ENCODE measurements at places on chromosomes 12 and 14.

GRCh38 chr12:62375603-62376002 lies 91.0 kb upstream of the MON2 start:
- DNase-seq: no peak

GRCh38 chr12:3959799-3960560 lies 86.8 kb upstream of the PARP11 start:
- DNase-seq: no peak

GRCh38 chr14:104282332-104283196 lies 144.2 kb downstream of the KIF26A start:
- no peak for DNase-seq

DNA sequence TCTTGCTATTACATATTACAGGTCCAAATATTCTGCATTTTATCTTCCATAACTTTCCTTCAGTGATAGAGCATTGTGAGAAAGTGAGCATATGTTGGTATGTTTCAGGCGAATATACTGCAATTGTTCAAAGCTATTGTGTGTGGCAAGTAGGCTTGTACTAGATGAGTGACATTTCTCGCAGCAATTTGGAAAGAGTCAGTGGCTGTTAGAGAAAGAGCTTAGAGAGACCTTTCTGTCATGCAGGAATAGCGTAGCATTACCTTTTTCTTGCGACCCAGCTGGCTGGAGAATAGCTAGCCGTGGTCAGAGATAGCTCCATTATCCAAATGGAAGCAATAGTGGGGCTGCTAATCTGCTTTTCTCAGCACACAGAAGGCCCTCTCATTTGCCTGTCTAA lies 678.5 kb upstream of the FOXG1 start:
- DNase-seq: no peak
